ENCODE measurements at places on chromosomes 1 and 21.

DNA sequence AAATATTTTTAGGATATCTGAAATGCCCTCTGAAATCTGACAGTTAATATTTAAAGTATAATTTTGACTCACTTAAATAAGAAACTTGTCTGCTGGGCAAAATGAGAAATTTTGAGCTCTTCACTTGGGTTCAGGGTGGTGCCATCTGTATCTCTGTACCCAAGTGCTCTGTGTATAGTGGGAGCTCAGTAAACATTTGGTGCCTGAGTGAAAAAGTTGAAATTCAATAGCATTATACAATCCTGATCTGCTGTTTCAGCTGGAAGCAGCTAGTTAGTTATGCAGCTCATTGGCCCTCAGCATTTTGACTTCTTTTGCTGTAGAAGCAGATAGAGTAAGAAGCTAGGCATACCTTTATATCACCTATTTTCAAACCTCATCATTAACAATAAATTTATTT is 73.3 kb downstream of the RPE65 start:
- DNase-seq: no peak

DNA sequence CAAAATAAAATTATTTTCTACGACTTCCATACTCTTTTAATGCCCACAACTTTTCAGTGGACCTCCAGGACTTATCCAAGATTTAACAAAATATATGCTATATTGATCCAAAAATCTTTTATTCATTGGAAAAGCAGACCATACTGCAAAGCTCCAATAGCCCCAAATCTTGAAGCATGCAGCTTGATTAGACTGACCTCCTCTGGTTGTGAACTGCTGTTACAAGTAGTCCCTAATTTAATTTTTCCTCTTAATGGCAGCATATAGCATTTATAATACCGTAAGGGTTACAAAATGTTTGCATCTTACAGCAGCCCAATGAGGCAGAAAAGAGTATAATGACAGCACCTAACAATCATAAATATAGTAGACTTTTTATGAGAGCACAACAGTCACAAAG is 49.8 kb downstream of the TPR start:
- DNase-seq: no peak

GRCh38 chr1:10635992-10636391 is 160.5 kb downstream of the CASZ1 start:
- DNase-seq: no peak

DNA sequence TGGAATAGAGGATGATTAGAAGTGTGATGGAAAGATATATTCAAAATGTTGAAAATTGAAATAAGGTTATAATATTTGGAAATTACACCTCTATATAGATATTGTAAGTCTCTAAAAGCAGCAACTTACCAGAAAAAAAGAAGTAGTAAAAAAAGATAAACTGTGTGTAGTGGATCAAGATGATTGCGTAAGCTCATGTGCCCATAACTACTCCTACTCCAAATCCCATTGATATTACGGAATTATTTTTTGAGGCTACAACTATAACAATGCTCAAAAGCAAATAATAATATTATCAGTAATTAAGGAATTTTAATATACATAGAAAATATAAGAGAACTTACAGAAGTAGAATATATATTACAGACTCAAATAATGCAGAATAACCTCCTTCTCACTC is 33.6 kb downstream of the CATSPERE start:
- DNase-seq: no peak

DNA sequence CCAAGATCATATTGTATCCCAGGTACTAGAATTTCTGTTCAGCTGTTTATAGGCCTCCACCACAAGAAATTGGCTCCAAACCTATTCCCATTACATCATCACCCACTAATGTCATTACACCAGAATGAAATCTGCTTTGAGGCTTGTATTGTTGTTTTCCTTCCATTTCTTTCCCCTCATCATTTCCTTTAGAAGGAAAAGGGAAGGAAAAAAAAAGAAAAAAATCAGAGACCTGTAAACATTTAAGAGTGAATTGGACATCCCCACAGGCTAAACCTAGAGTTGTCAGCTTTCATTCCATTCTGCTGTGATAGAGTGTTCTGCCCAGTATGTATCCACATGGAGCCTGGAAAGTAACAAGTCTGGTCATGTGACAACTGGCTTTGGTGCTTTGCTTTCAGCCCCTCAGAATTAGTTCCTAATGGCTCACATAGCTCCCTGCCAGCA is 44.6 kb downstream of the NFYC start:
- peak; percentile 50 for DNase-seq

GRCh38 chr1:159014851-159015250 is 5.1 kb downstream of the IFI16 start:
- DNase-seq: no peak

DNA sequence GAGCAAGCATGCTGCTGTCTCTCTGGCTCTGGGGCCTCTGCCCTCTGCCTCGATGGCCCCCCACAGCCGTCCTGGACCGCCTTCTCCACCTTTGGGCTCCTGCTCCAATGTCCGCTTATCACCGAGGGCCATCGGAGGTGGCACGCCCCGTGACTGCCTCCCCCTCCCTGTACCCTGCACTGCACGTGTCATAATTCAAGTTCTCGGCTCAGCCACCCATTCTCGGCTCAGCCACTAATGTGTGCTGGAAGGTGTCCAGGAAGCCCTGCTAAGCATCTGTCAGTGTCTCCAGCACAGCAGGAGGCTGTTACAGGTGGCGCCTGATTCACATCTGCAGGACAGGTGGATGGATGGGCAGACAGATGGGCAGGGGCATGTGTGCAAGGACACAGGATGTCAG is 45.5 kb downstream of the TP73 start:
- DNase-seq: no peak

DNA sequence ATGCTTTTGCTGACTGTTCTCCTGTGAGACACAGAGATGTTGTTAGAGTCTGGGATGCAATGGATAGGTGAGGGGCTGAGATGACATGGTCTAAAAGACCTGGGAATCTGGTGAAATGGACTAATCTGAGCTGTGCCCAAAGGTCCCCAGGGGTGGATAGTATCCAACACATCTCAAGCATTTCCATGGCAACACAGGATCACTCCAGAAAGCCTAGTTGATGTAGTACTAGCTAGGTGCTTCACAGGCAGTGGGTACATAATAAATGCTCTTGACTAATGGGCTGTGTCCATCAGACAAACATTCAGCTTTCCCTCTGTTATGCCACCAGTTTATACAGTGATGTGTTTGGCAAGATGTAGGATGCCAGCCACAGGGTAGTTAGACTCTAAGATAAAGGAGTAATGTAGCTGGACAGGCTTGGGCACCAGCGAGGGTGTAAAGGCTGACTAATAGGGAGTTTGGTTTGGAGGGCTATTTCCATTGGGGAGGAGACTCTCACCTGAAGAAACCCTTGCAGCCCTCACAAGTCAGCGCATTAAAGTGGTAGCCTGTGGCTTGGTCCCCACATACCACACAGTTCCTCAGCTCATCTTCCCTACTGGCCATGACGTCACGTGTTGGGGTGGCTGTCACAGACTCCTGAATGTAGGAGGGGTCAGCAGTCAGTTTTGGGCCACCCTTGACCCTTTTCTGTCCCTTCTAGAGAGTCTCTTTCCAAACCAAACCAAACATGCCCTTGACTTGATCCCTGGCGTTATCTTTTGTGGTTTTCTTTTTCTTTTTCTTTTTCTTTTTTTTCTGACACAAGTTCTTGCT is 1.8 kb downstream of the NR1I3 start:
- no peak for DNase-seq

DNA sequence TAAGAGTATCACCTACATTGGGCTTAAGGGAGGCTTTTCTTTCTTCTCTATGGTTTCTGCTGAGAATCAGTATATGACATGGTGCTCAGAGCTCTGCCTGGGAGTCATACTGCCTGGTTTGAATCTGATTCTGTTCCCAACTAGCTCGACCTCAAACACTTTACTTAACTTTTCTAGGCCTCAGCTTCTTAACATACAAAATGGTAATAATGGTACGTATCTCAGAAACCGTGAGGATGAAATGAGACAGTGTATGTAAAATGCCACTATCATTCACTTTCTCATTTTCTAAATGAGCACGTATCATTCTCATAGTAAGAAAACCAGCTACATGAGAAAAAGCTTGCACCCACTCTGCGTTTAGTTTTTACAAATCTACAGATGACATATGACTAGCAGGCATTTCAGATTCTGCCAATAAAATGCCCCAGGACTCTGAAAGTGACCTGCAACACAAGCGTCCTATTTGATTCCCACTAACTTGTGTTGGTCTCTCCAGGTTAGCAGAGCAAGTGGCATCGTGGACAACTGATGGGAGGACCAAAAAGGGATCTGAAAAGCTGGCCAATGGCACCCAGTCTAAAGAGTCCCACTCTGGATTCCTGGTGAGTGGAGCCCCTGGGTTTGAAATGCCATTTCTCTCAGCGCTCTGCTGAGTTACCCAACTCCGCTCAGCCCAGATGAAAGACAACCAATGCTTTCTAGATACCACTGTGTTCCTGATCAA is 6.1 kb downstream of the CTNNBIP1 start:
- DNase-seq: no peak

DNA sequence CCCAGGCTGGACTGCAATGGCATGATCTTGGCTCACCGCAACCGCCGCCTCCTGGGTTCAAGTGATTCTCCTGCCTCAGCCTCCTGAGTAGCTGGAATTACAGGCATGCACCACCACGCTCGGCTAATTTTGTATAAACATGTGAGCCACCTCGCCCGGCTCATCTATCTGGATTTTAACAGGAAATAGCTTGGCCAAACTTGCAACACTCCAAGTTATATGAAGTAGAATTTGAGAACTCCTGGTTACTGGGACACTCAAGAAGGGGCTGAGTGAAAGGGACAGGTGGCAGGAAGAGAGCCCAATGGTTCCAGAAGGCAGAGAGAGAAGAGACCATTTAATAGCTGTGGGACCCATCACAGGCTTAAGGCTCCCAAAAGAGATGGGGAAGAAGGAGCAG is 2.9 kb upstream of the GPX7 start:
- no peak for DNase-seq

DNA sequence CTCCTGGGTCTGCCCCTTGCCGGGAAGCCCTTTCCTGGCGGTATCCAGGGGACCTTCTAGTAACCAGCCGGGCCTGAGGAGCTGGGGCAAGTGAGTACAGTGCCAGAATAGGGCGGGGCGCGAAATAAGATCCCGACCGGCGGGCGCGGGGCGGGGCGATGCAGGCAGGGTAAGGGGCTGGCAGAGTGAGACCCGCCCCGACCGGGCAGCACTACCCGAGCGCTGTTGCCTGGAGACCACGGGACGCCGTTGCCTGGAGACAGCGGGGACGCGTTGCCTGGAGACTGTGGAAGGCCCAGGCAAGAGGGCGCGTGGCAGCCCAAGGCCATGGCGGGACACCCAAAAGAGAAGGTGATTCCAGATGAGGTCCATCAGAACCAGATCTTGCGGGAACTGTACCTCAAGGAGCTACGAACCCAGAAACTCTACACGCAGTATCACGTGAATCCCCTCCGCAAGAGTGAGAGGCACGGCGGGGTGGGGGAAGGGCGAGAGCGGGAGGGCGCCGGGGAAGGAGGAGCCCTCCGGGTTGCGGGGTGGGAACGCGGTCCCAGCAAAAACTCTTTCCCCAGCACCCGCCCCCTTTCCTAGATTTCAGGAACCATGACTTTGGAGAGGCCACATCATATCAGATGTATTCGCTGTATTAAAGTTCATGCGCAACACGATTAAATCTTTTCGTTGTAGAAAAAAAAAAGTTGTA is 24.3 kb downstream of the EBNA1BP2 start:
- DNase-seq: peak; percentile 84

DNA sequence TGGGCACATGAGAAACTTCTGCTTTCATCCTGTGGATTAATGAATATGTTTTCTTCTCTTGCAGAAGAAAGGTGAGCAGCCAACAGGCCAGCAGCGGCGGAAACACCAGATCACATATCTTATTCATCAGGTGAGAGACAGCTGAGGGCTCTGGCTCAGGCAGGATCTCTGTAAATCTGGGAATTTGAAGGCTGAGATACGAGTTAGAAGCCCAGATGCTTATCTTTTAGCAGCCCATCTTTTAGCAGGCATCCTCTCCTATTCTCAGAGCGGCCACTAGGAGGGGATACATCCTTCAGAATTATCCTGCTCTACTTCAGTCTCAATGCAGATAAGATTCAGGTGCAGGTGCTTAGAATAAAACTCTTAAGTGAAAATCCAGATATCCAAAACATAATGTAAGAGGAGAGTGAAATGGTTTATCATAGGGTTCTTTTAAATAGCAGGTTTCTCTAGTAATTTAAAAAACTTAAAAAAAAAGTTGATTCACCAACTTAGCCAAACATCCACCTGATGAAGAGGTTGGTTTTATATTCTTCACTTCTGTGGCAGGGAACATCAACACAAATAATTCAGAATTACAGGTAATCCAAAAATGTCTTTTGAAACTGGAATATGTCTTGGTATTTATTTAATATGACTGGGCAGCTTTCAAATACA is 19.3 kb downstream of the SH2D2A start:
- peak; percentile 65 for DNase-seq

DNA sequence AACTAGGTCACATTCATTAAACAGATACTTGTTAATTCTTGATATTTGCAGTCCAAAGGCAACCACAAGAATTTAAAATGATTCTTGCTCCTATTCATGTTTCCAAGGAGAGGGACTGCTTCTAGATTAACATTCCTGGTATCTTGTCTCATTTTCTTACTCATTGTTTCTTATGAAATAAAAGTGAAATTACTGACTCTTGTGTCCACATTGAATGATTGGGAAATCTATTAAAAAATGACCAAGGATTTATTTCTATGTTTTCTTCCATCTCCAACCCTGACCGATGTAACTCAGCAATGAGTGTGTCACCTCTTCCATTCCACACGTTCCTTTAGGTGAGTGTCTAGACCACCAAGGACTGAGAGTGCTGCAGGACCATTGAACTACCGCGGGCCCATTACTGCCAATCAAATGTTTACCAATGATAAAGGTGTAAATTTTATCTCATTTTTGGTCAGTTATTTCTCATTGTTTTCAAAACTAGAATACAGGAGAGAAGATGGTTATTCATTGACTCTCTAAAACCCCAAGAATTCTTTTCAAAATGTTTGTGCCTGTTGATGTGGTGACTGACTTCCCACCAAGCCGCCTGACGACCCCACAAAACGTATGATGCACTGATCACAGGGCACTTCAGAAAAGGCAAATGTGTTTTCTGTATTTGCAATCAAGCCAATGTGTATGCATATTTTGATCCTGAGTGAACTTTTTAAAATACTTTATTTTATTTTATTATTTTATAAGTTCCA is 414.6 kb upstream of the PTBP2 start:
- DNase-seq: peak; percentile 63

DNA sequence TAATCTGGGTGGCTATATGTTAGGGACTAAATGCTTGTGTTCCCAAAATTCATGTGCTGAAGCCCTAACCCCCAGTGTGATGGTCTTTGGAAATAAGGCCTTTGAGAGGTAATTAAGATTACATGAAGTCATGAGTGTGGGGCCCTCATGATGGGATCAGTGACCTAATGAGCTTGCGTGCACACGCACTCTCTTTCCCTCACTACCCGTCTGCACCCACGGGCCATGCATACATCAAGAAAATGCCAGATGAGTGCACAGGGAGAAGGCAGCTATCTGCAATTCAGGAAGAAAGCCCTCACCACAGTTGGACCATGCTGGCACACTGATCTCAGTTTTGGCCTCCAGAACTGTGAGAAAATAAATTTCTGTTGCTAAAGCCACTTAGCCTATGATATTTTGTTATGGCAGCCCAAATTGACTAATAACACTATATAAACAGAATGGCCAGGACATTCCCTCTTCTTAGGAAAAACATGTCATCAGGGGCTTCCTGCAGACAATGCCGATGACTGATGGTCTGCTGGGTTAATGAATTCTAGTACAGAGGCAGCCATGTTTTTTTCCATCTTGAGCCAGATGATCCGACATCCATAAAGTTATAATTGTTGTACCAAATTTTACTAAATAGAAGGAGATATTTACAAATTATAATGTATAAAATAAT is 18.1 kb upstream of the MYOG start:
- DNase-seq: no peak

Data from AG20443 (cell line).